Inflammatory macrophage (primary cell): ENCODE measurements at places on chromosomes 11 and 22.

- DNase-seq = no peak
Measured at GRCh38 chr11:16763746-16764145, 25.3 kb downstream of the C11orf58 start.

- DNase-seq = no peak
Measured at GRCh38 chr11:16001044-16001568, 355.2 kb downstream of the SOX6 start.

- DNase-seq = no peak
Measured at GRCh38 chr22:32696089-32696488, 105.4 kb upstream of the TIMP3 start.

- DNase-seq = no peak
Measured at GRCh38 chr11:62516736-62517371, 29.8 kb downstream of the AHNAK start.

DNA sequence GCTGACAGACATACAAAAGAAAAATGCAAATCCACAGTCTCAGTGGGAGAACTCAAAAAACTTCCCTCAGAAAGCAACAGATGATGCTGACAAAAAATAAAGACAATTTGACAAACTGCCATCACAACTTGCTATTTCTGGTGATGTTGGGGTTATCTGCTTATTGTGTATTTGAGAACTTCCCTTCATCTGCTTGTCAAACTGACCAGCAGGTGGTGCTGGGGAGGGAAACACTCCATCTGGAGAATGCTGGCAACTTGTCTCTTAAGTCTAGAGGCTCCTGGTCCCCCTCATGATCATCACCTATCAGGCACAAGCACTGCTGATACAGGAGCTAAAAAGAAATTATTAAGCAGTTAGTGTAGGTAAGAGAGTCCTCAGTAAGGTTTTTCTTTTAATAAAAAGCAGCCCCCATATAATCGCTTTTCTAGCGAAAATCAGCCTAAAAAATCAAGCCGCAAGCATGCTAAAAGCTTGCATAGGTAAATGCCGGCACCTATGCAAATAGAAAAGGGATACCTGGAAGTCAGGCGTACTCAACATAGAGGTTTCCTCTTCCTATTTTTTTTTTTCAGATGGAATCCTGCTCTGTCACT is 9.8 kb upstream of the FAM111B start:
- peak; percentile 69 for DNase-seq

DNA sequence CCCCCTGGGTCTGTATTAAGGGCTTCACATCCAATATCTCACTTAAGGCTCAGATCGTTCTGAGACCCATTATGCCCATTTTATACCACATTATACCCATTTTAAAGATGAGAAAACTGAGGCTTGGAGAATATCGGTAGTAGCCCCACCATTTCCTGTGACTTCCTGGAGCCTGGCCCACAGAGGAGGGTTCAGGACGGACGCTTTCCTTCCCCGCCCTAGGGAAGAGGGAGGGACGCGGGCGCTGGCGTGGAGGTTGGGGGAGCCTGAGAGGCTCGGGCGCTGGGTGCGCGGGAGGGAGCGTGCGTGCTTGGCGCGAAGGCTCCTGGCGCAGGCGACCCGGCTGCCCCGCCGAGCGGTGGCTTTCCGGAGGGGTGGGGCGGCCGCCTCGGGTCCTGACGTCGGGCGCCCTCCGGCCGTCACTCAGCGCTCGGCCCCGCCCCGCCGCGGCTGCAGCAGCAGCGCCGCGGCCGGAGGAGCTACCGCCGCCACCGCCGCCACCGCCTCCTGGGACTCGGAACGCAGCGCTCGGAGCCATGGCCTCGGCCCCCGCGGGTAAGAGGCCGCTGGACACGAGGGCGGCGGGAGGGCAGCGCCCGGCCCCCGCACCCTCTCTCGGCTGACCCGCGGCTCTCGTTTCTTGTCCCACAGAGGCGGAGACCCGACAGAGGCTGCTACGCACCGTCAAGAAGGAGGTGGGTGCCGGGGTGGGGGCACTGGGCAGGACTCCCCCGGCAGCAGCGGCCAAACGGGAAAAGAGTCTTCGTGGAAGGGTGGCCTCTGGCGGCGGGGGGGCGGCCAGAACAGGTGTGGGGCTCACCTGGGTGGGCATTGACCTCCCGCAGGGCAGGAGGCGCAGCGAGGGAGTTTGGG is at the start of gene SGSM1:
SGSM1 (plus strand) TSS at position 422 of the 873 bp plus-strand sequence; CDS start at position 537, 115 bp downstream.
- DNase-seq = peak; percentile 72

- DNase-seq = no peak
Measured at GRCh38 chr11:125416981-125417935, 78.8 kb downstream of the FEZ1 start.

DNA sequence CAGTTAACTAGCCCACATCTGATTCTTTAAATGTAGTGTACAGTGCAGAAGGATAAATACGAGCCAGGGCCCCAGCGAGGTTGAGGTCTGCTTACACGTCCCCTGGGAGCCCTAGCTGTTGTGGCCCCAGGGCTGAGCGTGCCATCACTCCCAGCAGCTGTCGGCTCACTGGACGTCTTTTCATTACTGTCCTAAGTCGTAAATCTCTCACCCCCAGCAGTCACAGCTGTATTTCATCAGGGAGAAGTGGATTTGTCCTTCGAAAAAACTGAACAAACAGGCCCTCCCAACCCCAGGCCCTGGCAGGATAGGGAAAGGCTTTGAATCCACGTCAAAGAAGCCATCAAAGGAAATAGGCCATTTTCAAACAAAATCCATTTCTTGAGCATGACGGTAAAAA is 110.4 kb upstream of the CSNK2A3 start:
- DNase-seq = no peak

DNA sequence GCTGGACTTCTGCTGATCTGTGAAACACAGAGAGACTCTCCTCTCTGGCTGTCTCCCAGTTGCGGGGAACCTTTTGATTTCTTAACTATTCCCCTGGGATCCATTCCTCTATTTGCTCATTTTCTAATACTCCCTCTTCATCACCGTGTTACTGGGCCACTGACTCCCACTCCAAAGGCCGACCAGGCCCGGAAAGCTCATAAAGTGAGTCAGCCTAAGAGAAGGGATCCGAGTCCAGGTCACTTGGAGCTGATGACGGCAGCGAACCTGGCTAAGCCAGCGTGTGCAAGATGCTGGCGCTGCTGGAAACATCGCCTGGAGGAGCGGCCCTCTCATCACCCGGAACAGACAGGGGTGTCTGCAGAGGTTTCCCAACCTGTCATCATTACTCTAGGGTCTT is 112.8 kb downstream of the FBXO7 start:
- no peak for DNase-seq

DNA sequence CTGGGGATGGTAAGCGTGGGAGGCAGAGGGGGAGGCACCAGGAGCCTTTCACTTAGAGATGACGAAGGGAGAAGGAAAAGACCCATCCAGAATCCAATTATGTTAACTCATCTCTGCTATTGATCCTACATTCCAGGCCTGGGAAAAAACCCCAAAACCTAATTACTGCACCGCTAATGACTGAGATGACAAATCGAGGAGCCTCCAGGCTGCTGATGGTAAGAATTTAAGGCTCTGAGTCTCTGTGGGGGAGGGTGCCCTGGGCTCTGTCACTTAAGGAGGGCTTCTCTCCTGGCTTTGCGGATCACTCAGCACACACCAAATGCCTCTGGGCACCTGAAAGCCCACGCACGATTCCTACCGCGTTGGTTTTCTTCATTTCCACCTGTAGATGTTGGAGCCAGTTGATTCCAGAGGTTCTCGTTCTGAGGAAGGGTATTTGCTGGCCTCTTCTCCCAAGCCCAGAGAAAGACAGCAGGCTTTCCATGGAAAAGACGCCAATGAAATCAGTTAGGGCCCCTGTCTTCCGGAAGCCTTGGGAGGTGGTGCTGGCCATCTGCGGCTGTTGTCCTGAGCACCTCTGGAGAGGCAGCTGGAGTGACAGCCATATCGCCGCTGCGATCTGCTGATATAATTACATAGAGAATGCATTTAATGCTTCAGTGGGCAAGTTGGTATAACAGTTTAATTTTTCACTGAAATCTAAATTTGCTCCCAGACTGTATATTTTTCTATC is 751.2 kb downstream of the BRD1 start:
- DNase-seq = no peak

GRCh38 chr11:1084561-1085439 is 10.1 kb downstream of the MUC2 start:
- DNase-seq = no peak

DNA sequence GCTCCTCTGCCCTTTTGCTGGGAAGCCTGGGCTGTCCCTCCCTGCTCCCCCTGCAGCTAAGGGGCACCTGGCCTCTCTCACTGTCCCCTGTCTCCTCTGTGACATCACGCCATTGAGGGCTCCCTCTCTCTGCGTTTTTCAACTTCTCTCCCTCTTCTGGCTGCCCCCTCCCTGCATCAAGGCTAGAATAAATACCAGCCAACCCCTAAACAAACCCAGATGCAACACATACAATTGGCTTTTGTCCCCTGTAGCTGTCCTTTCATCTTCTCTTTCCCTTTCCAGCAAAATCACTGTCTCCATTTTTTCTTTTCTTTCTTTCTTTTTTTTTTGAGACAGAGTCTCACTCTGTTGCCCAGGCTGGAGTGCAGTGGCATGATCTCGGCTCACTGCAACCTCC is 3.3 kb upstream of the MIEF1 start:
- DNase-seq = no peak

GRCh38 chr11:68251765-68252164 is 20.0 kb downstream of the C11orf24 start:
- peak; percentile 81 for DNase-seq

GRCh38 chr22:49767355-49768062 is 60.2 kb downstream of the BRD1 start:
- peak; percentile 65 for DNase-seq
